Stimulated activated CD4-positive, alpha-beta T cell treated with anti-CD3 and anti-CD28 coated beads, Interleukin-2, amount 100 ng/mL, for 48 hours (primary cell): ENCODE measurements at places on chromosomes 5 and 9.

GRCh38 chr9:130008538-130008937, 34.5 kb downstream of the FNBP1 start:
- DNase-seq, result no peak

GRCh38 chr5:71969460-71969859, 137.8 kb upstream of the MAP1B start:
- no peak for DNase-seq

DNA sequence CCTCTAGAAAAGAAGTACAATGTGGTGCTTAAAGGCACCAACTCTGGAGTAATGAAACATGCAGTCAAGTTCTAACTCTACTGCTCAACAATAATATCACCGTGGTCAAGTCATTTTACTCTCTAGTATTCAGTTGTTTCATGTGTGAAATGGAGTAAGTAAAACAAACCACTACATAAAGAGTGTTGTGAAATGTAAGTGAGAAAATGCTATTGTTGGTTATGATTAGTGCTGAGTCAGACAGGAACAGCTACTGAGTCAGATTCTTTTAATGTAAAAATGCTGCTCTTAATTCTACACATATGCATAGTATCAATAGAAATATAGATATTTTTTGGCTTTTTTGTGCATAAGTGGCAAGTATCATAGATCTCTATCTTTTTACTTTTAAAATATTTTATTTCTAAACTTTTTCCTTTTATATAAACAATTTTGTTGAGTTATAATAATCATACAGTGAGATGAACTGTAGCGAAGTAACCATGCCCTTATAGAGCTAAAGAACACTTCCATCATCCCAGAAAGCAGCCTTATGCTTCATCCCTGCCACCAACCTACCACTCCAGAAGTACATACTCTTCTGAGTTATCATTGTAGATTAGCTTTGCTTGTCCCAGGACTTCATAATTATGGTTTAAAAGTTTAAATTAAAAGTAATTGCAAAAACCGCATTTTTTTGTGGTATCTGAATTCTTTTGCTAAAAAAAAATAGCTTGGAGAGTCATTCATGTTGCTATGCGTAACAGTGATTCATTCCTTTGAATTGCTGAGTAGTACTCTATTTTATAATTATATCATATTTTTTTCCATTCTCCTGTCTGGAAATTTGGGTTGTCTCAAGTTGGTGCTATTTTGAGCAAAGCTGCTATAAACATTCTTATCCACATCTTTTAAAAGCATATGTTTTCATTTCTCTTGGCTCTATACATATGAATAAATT, 548.2 kb upstream of the CLINT1 start:
- DNase-seq, result no peak

- no peak for DNase-seq
These were observed 187.7 kb downstream of the TLE4 start for GRCh38 chr9:79759460-79759859.

GRCh38 chr9:7363777-7364477, 435.7 kb downstream of the DMAC1 start:
- DNase-seq, result no peak

- no peak for DNase-seq
These were observed 1231.1 kb upstream of the ACO1 start for GRCh38 chr9:31153250-31153840.

DNA sequence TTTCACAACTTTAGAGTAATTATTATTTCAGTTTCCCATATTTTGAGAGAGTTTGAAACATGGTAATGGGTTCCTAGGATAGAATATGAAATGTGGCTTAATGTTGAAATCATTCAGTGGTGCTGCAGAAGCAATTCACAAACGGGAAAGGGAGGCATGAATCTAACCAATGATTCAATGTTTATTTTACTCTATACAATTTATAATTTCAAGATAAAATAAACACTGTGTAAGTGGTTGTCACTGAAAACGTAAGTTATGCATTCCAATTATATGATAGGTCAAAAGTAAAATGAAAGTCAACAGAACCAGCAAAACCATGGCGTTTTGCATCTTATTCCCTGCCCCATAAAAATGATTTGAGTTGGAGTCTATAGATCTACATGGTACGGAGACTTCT, 1207.1 kb upstream of the CDH18 start:
- DNase-seq, result no peak

DNA sequence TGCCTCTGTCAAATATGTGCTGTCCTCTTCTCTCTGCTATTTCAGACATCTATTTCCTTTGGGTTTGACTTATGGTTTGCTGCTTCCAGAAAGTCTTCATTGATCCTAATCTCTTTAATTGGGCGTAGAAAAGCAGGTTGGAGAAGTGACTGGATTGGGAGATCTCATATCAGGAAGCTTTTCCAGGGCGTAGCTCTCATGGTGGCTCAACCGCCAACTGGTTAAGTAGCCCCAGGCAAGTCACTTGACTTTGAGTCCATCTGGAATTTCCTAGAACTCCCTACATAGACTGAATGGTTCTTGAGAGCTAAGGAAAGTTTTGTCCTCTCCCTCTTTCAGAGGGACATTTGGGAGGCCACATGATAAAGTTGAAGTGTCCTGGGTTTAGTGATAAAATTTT, 192.3 kb upstream of the GLRA1 start:
- no peak for DNase-seq

GRCh38 chr9:2178034-2178734, 163.0 kb downstream of the SMARCA2 start:
- no peak for DNase-seq

DNA sequence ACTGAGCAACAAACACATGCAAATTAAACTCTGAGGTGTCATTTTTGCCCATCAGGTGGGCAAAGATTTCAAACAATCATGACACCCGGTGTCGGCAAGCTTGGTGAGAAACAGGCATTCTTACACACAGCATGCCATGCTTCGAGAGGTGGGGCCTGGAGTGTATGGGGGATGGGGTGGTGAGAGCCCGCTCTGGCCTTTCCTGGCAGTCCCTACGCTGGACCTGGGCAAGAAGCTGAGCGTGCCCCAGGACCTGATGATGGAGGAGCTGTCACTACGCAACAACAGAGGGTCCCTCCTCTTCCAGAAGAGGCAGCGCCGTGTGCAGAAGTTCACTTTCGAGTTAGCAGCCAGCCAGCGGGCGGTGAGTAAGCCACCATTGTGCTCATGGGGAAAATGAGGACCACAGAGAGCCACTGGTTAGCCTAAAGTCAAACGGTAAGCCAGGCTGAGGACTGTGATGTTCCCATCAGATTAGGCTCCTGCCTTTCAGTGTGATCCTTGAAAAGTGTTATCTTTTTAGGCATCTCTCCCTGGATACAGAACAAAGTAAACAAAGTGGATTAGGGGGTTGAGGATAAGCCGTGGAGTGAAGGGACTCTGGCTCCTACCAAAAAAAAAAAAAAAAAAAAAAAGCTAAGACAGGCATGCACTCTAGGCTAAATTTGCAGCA, 9.4 kb downstream of the MYOZ3 start:
- DNase-seq, result no peak

DNA sequence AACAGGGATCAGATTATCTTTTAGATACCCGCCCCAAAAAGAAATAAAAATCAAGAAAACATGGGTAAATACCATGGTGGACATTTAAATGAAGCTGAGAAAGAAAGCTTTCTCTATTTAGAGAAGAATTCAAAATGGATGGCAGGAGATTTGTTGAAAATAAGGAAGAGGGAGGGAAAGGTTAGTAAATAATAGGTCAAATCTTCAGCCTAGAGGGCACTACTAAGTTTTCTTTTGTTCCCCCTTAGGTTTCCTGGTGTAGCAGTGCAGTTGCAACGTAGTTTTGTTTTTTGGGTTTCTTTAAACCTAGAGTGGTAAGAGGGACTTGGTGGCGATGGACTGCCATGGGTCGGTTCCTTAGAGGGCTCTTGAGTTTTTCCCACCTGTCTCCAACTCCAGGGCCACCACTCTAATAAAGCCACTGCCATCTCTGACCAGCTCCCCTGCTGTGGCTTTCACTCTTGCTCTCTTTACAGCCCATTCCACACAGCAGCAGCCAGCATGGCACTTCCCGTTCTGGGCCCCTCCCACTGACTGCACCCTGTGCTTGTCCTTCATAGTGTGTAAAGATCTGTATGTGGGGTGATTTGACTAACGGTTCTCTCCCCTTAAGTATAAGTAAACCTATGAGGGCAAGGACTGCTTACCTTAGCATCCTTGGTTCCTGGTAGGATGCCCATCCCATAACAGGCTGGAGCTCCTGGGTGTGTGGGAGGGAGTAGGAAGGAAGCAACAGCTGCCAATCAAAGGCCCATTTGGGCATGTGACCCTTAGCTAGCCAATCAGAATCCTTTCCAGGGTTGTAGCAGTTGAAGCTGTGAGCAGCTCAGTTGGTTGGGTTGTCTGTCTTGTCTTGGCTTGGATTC, 118.3 kb downstream of the SLC1A3 start:
- DNase-seq, result no peak
